ENCODE measurements at places on chromosomes 2 and 18.
A peak's percentile ranks its signal among the peaks of the same experiment; 100 is the strongest.

DNA sequence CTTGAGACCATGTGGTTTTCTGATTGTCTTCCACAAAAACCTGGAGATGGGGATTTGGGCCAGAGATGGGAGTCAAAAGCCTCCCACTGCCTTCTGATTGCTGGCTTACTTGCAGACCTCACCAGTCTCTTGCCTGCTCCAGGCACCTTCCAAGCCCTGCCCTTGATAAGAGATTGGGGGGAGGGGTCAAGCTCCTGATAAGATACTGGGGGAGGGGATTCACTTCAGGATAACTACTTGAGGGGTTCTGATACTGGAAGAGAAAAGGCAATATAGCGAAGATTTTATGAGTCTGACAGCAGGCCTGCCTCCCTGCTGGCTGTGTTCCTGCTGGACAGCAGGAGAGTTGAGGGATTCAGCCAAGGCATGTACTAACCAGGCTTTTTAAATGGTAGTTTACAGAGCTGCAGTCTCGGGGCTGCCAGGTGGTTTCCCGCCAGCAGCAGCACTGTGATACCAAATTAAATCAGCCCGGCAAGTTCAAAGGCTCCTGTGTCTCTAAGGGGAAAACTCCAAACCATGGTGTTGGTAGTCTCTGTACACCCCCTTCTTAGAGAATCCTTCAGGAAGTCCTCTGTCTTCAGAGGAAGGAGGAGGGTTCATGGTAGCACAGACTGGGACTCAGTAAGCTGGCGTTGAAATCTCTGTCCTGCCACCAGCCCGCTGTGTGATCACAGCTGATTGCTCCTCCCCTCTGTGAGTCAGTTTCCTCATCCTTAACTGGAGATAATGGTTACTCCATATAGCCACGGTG lies 58.3 kb downstream of the FBXO36 start:
- DNase-seq = no peak

GRCh38 chr2:134258684-134259388 lies 5.0 kb downstream of the MGAT5 start:
- DNase-seq = peak; percentile 71

DNA sequence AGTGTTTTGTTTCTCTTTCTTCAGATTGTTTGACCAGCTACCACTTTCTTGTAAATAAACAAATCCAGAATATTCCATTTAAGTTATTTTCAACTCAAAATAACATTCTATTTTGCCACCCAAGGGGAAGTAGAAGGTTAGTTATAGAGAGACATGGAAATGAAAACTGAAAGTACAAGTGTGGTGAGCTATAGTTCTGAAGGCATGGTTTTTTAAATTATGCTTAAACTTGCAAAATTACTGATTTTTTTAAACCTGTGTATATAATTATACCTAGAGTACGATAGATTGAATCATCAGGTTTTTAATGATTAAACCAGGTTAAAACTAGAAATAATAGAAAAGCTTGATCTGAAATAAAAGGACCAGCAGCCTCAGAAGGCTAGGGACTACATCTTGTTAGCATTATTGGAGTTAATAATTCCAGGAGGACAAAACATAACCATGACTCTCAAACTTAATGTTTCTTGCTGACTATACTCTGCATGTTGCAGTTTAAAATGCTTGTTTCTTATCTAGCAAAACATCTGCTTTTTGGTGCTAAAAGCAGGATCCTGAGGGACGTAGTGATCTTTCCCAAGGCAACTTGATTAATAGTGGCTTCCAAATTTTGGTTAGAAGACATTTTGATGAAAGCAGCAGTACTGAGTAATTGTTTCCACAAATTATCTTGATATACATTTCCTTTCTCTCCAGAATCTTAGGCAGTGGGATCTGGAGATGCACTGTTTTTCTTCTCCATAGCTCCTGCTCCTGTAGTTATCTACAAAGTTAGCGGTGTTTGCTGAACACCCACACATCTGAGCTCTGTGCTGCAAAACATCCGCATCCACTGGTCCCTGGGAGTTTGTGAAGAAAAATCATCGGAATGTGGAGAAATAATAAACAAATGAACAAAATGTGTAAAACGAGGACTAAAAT lies 327.2 kb upstream of the PKDCC start:
- DNase-seq = no peak

DNA sequence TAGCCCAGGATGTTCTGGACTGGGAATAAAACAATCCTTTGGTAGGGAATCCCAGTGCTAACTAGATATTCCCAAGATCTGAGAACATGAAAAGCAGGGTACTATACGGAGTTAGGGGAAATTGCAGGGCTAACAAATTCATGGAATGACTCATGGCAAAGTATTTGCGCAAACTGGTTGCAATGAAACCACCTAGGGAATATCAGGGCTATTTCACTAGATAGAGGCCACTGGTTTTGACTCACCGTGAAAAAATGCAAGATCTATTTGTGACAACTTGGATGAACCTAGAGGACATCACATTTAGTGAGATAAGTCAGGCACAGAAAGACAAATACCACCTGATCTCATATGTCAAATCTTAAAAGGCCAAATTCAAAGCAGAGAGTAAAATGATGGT lies 233.3 kb downstream of the MBD2 start:
- no peak for DNase-seq

- DNase-seq = no peak
Observed at GRCh38 chr2:567865-568638, 109.2 kb downstream of the TMEM18 start.

DNA sequence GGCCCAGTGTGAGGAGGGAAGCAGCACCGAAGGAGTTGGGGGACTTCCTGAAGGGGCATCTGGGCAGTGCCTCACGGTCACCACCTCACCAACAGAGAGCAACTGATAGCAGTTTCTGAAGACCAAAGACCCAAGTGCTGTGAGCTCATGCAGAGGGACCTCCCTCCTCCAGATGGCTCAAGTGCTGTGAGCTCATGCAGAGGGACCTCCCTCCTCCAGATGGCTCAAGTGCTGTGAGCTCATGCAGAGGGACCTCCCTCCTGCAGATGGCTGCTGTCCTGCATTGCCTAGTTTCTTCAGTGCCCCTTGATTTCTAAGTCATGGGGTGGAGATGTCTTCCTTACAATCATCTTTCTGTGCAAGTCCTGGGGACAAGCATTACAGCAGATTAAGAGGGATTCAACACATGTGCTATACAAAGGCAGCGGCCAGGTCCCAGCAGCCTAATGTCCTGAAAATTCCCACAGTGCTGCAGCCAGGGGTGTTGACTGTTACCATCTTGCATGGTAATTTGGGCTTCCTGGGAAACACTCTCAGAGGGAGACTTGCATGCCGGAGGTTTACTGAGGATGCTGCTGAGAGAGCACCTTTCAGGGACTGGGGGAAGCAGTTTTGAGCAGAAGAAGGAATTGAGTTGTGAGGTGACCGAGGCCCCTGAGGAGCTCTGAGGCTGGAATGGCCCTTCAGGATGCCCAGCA lies 409.3 kb downstream of the GALR1 start:
- no peak for DNase-seq

DNA sequence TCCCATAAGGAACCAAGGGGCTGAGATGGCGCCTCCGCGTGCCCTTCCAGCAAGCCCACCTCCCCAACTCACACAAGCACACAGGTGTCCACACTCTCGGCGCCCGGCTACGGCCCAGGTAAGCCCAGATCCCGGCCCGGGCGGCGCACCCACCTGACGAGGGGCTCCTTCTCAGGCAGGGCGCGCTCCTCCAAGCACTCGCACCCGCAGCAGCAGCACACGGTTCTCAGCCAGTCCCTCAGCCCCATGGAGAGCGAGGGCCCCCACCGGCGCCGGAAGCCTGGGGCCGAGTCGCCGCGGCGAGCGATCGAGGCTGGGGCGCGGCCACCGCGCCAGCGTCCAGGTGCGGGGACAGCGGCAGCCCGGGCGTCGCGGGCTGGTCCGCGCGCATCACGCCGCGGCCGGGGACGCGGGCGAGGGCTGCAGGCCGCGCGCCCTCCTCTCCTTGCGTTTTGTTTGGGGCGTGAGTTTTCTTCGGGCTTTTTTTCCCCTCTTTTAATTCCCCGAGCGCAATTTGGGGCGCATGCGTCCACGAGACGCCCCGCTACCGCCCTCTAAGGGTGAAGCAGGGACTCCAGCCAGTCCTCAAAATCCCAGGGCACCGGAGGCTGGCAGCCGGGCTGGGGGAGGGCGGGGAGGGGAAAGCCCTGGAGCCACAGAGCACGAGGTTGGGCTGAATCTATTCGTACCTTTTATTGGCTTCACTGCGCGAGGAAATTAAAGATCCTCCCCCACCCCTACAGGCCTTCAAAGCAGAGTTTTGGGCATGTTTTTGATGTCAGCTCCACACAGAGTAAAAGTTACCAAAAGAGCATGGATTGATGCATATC lies at the start of gene MREG:
Gene MREG, minus strand, starts transcription at position 472 of the 830 bp plus-strand sequence. Its CDS starts 224 bp downstream, at position 248.
- DNase-seq = peak; percentile 79

GRCh38 chr2:23813438-23813837 lies 113.5 kb downstream of the ATAD2B start:
- DNase-seq = no peak

GRCh38 chr2:241798081-241798630 lies 10.8 kb upstream of the NEU4 start:
- no peak for DNase-seq

GRCh38 chr2:60549238-60549927 lies 4.1 kb downstream of the BCL11A start:
- DNase-seq = no peak

DNA sequence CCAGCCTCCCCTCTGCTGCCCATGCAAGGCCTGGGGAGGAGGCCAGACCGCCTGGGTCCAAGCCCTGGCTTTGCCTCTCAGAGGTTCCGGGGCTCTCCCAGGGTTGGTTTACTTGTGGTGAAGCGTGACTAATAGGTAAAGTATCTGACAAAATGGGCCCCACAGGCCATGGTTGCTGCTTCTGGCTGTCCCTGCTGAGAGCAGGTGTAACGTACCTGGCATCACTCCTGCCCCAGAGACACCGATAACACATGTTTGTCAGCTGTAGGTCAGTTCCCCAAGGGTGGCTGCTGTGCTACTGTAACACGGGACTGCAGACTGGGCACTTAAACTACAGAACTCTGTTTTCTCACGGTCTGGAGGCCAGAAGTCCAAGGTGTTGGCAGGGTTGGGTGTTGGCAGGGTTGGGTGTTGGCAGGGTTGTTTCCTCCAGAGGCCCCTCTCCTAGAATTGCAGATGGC lies 34.1 kb downstream of the ODC1 start:
- no peak for DNase-seq

DNA sequence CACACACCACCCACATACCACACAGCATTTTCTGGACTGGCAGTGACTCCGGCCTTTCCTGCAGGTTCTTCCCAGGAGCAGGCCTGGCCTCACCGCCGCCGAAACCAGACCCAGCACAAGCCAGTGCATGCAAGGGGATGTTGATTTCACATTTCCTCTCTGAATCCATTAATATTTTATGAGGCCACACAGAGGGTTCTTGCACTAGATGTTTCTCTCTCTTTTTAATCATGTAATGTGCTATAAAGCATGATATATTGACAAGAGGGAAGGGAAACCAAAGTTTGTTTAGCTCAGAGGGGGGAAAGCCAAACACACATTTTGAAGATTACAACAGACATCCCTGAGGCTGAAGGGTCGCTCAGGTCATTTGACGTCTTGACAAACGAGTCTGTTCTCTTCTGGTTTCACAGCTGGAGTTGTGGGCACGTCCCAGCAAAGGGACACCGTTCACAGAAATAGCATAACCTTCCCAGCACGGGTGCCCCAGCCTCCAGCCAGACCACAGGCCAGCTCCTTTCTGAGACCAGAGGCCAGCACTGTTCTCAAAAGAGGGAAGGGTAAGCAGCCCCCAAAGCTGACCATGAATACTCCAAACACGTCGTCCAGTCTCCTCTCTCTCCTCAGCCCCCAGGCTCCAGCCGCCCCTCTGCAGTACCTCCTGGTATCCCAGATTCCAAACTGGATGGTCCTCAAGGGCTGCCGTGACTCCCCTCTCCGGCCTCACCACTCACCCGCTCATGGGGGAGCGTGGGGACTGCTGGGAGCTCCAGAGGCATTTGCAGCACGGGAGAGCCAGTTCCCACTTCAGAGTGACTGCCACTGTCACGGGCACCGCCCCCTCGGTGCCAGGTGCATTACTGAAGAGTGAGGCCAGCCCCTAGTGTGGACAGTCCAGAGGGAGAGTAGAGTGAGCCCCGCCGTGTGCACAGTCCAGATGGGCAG lies 340.3 kb upstream of the SALL3 start:
- no peak for DNase-seq

DNA sequence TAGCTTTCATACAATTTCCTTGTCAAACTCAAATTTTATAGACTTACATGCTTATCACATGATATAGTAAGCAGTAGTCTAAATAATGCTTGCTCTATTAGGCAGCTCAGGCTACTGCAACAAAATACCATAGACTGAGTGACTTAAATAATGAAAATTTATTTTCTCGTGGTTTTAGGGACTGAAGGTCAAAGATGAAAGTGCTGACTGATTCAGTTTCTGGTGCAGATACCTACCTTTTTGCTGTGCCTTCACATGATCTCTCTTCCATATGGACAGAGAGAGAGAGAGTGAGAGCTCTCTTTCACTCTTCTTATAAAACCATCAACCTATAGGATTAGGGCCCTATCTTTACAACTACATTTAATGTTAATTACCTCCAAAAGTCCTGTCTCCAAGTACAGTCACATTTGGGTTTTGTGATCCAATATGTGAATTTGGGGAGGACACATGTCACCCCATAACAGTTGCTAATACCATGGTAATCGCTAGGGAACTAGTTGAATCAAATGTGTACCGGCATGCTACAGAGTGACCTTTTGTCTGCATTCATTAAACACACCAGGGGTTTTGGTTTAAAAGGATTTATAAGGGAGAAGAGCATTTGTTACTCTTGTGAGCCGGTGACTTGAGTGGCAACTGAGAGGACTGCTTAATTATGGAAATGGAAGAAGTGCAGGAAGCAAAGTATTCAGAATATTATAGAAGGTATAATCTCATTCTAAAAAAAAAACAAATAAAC lies 723.4 kb upstream of the LRRTM4 start:
- DNase-seq = no peak

DNA sequence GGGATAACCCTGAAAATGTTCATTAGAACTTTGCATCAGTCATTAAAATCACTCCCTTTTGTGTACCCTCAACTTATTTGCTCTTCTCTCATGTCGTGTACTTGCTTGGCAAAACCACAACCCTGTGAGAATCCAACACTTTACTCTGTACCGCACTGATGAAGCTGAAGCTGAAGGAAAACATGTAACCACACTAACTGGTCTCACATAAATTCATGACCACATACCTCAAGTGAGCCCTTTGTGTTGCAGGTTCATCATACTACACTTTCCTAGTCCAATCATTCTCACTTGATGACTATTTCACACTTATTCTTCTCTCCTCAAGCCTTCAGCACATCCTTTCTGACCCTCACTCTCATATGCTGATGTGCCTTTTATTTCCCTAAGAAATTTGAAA lies 175.4 kb downstream of the DPP4 start:
- no peak for DNase-seq

All from CD8-positive, alpha-beta memory T cell (primary cell).